ENCODE measurements at places on chromosomes 16 and 17. TPM values are rescaled to one million over a fixed set of nuclear protein-coding genes. Genes with fewer than 3 reads are reported as not detected.

- no peak for DNase-seq
These were observed 5.1 kb upstream of the CX3CL1 start for GRCh38 chr16:57367116-57367752.

- no peak for DNase-seq
These were observed 106.3 kb upstream of the CRHR1 start for GRCh38 chr17:45677770-45678169.

DNA sequence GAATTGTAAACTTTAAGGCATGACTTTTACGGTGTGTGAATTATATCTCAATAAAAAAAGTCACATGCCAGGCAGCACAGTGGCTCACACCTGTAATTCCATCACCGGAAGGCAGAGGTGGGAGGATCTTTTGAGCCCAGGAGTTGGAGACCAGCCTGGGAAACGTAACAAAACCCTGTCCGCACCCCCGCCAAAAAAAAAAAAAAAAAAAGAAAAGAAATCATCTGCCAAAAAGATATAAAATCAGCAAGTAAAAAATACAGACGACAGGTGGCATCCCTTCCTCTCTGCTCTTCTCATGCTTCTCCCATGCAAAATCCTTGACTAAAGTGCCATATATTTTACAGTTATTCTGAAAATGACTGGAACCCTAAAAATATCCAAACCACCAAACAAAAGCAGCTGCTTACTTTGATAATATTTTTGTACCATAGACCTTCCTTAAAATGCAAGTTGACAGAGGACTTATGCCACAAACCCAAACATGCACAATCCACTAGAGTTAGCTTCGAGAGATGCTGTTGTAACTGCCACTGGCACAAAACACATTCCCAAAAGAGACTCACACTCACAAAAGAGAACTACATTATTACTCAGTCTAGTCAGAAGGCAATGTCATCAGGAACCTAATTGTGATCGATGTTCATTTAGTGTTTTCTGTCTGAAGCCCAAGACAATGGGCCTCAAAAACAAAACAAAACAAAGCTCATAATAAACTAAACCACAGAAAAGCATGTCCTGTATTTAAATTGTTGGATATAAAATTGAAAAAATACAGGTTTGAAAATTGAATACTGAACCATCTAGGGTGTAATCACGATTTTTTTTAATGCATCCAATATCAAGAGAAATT, 2.4 kb downstream of the CRLF3 start:
- DNase-seq: no peak

GRCh38 chr17:50872710-50873424, 6.7 kb upstream of the TOB1 start:
- peak; percentile 70 for DNase-seq

DNA sequence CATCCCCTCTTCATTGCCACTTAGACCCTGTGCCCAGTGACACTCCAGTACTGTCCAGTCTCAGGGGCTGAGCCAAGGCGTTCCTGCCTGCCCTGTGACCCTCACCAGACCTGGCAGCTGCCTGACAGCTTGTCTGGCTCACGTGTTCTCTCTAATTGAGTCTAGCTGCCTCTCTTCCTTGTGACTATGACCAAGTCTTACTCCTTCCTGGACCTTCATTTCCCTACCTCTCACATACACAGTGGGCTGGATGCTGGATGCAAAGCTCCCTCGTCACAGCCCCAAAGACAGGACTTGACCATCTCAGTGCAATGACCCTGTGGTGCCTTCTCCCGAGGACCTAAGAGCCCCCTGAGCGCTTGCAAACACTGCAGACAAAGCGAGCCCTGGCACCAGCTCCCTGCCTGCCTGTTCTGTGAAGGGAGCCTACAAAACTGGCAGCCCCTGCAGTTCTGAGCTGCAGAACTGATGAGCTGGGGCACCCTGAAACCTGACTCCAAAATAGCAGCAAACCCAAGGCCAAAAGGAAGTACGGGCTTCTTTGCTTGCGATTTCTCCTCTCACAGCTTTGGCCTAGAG, 1.7 kb downstream of the DEXI start:
- no peak for DNase-seq

DNA sequence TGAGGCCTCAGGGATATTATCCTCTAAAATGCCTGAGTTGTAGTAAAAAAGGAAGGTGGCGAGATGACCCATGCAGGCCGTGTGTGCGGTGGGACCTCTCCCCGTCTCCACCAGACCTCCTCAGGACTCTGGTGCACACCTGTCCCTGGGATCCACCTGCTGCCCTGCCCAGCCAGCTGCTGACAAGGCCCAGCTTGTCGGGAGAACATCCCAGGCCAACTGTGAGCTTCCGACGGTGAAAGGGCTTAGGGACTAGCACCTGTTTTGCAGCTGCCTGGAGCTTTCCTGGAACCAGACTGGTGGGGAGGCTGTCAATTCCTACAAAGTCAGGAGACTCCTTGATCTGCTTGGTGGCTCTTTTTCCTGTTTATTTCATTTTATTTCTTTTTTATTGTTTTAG, 11.6 kb downstream of the IL34 start:
- DNase-seq: no peak

GRCh38 chr16:25370541-25370940, 112.9 kb upstream of the ZKSCAN2 start:
- DNase-seq: no peak

Gene LITAFD
- total RNA-seq: not detected

DNA sequence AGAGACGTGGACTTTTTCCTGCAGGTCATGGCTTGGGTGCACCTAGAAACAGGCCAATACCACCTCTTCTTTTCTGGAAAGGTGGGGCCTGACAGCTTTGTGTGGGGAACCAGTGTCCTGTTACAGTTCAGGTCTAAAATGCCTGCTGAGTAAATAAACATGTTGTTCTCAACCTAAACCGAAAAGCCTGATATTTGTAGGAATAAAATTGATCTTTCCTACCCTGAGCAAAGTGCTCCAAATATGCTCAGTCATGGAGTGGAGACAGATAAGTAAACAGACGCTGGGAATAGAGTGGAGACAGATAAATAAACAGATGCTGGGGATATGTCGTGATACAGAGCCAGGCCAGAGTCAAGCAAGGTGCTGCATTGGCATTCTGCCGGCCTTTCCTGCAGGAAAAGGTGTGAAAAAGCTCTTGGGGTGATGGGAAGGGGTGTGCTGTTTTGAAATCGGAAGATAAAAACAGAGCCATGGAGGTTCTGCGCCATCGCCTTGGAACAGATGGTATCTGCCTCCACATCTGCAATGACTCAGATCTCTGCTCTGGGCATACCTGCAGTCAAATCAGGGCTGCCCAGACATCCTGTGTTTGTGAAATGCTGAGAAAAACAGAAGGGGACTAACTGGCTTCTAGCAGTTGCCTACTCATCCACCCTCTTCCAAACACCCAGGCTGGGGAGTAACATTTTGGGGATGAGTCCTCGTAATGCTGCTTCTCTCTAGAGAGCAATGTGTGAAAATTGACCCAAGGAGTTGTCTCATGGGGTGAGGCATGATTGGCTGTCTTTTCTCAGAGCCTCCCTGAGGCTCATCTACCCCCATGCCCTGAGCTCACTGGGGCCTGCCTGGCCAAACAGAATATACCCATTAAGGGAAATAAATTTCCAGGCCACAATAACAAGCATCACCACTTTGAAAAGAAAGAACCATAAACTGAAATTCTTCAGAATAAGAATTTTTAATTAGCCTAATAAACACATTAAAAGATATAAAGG, 16.8 kb upstream of the TRPV2 start:
- peak; percentile 54 for DNase-seq

Gene NAA38
- total RNA-seq: 95.8 TPM

- DNase-seq: no peak
These were observed 16.7 kb upstream of the TUBG2 start for GRCh38 chr17:42642336-42642735.

Gene KRT39
- total RNA-seq: not detected

Gene NRN1L
- total RNA-seq: 0.99 TPM

Gene IL34
- total RNA-seq: not detected

Gene NOG
- not detected for total RNA-seq

- no peak for DNase-seq
These were observed 2.1 kb downstream of the TRAF4 start for GRCh38 chr17:28745786-28746411.

Gene CDRT15
- total RNA-seq: not detected

DNA sequence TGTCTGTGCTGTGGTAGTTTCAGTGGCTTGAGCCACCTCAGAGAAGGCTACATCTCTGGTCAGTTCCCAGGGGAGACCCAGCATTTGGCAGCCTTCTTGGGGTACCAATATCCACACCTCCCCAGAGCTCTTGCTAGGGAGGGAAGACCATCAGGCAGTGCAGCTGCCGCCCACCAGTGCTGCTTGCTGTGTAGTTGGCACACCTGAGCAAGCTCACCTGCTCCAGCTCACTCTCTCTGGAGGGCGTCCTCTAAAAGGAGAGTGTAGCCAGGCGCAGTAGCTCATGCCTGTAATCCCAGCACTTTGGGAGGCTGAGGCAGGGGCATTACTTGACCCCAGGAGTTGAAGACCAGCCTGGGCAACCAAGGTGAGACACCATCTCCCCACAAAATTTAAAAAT, 29.8 kb downstream of the CDIP1 start:
- DNase-seq: no peak

DNA sequence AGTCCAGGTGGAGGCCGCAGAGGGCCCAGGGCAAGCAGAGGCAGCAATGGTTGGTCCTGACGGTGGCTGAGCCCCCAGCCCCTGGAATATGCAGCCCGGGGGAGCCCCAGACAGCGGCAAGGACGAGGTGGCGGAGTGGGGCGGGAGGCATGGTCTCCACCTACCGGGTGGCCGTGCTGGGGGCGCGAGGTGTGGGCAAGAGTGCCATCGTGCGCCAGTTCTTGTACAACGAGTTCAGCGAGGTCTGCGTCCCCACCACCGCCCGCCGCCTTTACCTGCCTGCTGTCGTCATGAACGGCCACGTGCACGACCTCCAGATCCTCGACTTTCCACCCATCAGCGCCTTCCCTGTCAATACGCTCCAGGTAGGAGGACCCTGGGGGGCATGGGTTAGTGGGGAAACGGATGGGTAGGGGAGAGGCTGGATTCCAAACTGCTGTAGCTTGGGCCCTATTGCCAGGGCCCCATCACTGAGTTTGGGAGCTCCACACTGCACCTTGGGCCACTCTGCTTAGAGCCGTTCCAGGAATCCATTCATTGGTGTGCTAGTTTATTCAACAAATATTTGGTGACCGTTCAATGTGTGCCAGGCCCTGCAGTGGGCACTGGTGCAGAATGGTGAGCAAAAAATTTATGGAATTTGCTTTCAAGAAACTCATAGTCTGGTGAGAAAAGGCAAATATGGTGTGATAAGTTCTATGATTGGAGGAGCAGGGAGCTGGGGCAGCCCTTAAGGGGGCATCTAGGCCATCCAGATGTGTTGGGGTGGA, 3.8 kb downstream of the RASL10B start:
- DNase-seq: no peak

GRCh38 chr16:88084881-88085280, 133.6 kb downstream of the BANP start:
- DNase-seq: no peak

GRCh38 chr17:41710472-41711090, 1.6 kb upstream of the GAST start:
- DNase-seq: no peak

Gene IRX5
- total RNA-seq: not detected

DNA sequence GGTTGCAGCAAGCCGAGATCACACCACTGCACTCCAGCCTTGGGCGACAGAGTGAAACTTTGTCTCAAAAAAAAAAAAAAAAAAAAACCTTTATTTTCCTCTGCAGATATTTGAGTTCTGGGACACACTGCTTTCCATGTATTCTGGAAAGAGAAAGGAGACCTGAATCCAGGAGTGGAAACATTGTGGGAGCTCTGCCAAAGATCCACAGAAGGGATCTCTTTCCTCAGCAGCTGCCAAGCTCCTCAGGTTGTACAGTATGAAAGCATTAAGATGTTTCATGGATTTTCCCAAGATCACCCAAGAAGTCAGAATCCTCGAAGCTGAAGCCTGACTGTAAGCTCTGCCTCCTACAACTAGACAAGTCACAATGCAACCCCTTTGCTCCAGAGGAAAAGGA, 13.5 kb downstream of the NPRL3 start:
- DNase-seq: no peak

- no peak for DNase-seq
These were observed 4.8 kb upstream of the ANKRD11 start for GRCh38 chr16:89495121-89495520.

- no peak for DNase-seq
These were observed 5.2 kb upstream of the CDH8 start for GRCh38 chr16:62041401-62041800.

Gene MT1M
- total RNA-seq: not detected

DNA sequence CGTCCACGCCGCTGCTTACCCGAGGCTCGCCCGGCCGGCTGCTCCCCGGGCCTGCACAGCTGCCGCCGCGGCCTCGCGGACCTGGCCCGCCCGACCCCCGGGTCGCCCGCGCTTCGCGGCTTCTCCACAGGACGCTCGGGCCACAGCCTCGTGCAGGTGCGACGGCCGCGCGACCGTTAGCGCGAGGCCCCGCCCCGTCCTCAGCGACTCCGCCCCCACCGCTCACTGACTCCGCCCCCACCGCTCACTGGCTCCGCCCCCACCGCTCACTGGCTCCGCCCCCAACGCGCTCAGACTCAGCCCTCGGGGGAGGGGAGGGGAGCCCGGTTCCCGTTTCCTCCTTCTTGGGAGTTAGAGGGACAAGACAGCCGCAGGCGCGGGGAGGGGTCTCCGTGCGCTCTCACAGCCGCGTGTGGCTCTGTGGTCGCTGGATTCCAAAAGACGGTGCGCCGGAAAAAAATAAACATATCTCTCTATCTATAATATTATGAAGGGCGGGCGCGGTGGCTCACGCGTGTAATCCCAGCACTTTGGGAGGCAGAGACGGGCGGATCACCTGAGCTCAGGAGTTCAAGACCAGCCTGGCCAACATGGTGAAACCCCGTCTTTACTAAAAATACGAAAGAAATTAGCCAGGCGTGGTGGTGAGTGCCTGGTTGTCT, at the start of gene MEIOB:
TSS of gene MEIOB (minus strand) at position 191 of the 662 bp plus-strand sequence. CDS start 3,989 bp downstream, outside the sequence.
- DNase-seq: no peak

Gene HS3ST3B1
- 24.9 TPM for total RNA-seq

Gene PYDC1
- not detected for total RNA-seq

DNA sequence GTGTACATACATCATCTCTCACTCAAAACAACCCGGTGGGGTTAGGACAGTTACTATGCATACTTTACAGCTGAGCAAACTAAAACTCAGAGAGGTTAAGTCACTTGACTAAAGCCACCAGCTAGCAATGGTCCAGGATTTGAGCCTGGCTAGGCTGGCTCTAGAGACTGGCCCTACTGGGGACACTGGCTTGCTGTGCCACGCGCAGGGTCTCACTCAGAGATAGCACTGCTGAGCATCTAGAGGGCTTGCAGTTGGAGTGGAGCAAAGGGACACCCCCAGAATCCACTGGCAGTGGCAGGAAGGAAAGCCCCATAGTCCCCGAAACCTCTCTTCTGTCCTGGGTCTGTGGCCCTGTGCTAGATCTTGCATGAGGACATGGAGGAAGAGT, 11.1 kb downstream of the SAMD14 start:
- no peak for DNase-seq

DNA sequence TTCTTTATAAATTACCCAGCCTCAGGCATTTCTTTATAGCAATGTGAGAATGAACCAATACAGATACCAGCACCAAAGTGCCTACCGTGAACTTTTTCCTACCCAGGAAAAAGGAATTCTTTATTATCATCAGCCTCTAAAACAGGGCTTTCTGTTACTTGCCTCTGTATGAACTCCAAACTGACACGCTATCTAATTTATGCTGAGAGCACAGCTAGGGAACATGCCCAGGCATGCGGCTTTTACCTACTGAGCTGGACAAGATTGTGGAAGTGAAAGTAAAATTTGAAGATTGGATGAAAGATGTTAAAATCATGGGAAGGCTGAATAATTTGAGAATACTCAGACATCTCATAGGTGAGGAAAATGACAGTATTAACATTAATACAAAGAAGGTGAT, 24.4 kb upstream of the ADCY9 start:
- no peak for DNase-seq

- DNase-seq: no peak
These were observed 146.1 kb upstream of the TOM1L1 start for GRCh38 chr17:54754560-54754959.
